IPS-NIHi11 (cell line): ENCODE measurements at places on chromosomes 2 and 18.

DNA sequence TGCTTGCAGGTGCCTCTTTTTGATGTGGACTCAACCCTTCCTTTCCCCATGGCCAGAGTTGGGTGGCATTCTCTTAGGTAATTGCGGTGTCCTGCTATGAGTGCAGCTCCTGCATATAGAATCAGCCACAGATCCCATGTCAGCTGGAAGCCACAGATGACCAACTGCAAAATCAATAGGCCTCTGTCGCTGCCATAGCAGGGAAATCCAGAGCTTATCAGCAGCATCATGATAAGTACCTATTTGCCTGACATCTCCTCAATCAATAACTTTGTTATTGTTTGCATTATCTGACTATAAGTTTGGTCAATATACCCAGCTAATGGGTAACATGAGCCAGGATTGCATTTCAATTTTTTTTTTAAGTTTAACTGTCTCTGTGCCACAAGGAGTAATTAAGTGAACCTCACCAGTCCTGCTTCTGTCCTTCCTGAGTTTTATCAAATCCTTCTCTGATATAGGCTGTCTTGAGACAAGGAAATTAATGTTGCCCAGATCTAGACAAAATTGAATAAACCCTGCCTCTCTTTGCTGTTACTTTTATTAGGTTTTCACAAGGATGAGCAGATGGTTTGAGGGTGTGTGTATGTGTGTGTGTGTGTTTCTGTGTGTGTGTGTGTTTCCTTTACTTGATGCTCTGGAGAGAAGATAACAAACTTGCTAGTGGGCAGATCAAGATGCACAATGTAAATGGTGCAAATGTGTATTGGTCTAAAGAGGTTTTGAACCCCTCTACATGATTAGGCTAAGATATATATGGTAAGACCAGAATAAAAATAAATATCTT, 59.6 kb upstream of the CREB1 start:
- no peak for DNase-seq

- no peak for DNase-seq
These were observed 736.6 kb downstream of the CBLN2 start for GRCh38 chr18:71807586-71807985.

DNA sequence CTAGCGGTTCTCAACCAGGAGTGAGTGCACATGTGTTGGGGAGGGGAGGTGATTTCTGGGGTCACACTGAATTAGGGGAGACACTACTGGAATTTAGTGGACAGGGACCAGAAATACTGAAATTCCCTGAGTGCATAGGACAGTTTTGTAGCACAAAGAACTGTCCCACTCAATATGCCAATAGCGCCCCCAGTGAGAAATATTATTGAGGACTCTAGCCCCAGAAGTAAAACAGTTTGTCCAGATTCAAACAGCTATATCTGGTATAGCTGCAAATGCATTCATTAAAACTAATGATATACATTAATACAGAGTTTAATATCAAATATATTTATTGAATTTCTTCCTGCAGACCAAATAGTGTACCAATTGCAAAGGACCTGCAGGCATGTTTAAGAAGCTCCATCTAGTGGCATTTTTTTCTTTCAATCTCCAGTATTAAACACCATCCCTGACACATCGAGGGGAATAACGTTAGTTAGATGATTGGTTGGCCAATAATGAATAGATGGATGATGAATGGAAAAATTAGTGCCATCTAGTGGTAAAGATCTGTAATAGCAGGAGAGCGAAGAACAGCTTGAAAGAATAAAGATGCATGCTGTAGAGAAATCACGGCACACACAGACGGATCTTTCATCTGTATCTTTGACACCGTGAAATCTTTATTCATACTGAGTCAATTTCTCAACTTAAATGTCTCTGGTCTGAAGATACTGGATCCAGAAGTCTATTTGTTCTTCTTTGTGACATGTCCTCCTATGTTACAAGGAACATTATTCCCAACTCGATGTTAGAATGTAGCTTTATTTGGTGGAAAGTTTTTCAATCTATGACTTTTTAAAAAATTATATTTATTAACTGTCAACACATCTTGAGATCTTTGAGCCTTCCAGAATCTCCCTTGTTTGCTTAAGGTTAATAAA, 62.5 kb downstream of the DHRS9 start:
- DNase-seq, result peak; percentile 66

DNA sequence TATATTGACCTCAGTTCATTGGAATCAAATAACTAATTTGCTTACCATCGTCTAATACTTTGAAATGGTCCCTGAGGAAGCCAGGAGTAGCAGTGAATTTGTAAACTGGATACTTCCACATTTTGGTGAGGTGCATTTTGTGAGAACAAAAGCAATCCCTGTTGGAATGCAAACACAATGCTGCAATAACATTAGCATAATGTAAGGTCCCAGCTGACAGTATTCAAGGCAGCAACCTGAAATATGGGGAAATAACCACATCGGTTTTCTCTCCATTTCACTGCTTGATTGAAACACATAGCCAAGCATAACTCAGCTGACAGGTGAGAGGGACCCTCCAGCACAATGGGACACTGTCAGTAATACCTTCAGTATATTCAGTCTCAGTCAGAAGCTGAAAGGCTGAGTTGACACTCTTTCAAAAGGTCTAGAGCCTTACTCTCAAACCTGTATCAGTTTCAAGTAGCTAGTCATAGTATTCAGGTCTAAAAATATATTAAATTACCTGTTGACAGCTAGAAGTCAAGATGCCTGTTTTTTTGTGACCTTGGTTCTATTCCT, 1311.9 kb upstream of the NRXN1 start:
- no peak for DNase-seq

DNA sequence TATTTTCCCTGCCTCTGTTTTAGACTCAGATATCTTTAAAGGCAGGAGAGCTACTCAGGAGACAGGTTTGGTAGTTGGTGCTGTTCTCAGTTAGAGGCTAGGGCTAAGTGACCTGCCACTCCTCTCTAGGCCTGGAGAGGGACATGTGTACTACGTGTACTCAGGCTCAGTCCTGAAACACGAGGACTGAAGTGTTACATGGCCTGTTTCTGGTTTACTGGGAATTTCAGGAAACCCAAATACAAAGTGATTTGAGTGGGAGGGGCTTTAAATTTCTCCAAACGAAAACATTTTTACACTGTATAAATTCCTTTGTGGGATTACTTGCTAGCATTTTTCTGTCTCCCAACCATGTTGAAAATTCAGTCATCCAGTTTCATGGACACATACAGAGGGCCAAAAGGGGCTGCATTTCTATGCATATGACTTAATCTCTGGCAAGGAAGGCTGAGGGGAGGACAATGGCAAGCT, 343.3 kb downstream of the CYP26B1 start:
- no peak for DNase-seq

GRCh38 chr2:216918088-216918680, 58.3 kb upstream of the TNP1 start:
- DNase-seq, result no peak

DNA sequence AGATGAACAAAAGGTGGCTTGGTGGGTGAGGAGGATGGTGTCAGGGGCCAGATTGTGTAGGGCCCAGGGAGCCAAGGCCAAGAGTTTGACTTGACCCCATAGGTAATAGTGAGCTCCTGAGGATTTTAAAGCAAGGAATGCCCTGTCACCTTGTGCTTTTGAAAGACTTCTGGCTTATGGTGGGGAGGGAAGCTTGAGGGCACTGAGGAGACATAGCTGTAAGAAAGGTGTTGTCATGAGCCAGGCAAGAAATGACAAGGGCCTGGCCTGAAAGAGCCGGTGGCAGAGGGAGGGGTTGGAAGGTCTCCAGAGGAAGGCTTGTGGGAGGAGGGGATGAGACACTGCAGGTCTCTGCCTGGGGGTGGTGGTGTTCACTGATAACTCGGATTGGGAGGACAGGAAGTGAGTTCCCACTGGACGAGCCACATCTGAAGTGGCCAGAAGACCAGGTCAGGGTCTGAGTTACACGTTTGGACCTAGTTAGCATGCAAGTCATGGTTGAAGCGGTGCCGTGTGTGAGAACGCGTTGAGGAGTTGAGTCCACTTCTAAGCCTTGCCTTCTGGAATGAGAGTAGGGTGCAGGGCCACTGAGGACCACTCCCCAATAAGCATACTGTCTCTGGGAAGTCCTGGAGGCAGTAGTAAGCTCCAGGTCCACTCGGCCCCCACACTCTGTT, 64.3 kb downstream of the TET3 start:
- DNase-seq, result no peak

DNA sequence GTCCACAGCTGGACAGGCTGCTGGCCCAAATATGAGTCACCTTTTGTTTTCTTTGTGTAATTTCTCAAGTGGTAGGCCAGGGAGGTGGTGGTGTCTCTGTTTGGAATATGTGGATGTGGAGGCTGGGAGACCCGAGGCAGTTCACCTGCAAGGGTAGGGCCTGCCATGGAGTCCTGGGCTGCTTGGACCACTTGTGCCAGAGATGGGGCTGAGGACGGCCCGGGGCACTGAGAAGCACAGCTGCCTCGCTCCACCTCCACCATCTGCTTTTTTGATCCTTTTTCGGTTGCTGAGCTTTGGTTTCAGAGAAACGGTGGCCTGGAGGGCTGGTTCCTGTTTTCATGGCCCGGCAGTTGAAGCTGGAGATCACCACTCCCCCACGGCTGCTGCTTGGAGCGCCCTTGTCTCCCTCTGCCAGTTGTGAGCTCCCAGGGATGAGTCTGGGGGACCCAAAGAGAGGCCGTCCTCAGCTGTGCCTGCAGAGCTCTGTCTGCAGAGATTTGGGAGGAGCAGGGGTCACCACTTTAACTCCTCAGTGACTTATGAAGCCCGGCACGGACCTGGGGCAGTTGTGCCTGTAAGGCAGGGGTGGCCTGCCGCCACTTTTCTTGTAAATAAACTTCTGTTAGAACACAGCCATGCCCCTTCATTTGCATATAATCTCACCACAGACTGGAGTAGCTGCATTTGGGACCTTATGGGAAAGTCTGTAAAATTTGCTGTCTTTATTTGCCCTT, 67.6 kb upstream of the MCFD2 start:
- no peak for DNase-seq

DNA sequence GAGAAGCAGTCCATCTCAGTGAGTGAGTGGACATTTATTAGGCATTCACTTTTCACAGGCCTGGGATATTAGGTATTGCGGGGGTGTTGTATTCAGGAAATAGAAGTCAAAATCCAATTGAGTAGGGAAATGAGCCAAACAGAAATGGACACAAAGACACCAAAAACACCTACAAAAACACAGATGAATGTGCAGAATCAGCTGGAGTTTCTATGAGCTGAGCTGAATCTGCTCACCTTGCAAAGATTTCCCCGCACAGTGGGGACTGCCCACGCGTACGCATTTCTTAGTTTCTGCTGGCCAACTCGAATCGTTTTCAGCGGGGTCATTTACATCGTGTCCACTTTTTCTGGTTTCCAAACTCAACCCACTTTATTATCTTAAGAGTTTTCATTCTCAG, 160.0 kb downstream of the BCL2 start:
- no peak for DNase-seq

DNA sequence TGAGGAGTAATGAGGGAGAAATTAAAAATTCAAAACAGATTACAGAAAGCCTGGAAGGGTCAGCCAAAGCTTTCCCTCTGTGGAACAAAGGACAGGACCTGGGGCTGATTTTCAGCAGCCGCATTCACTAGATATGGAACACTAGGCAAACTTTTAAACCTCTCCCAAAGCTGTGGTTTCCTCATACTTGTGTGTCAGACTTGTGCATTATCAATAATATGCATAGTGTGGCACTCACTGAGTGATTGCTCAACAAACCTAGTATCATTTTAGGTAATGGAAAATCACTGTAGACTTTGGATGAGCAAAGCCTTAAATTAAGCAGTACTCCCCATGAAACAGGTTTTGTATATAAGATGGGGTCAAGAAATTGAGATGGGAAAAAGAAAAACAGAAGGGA, 26.3 kb upstream of the IKZF2 start:
- DNase-seq, result no peak

DNA sequence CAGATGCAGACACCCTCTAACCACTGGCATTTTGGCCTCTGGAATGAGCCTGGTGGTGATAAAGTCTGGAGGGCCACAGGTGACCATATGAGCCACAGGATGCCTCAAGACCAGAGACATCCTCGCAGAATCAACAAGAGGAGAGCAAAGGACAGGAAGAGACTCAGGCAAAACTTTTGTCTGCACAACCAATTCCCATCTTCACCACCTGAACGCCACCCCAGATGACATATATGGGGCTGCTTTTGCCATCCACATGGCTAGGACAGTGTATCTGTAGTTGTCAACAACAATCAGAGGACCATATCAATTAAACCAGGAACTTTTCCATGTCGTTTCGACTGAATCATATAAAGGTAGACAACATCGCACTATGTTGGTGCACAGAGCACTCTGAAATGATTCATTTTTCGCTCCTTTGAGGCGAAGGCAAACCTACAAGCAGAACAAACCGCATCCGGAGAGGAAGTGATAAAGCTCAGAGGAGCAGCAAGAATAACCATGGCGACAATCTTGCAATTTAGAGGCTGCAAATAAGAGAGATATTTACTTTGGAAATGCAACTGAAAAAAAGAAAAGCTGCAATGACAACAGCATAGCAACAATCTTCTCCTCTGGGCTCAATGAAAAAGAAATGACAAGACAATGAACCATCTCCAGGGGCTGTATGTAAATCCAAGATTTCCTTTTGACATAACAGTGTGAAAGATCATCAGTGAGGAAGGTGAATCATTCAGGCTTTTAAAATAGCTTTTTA, 204.5 kb downstream of the ARL4C start:
- no peak for DNase-seq

DNA sequence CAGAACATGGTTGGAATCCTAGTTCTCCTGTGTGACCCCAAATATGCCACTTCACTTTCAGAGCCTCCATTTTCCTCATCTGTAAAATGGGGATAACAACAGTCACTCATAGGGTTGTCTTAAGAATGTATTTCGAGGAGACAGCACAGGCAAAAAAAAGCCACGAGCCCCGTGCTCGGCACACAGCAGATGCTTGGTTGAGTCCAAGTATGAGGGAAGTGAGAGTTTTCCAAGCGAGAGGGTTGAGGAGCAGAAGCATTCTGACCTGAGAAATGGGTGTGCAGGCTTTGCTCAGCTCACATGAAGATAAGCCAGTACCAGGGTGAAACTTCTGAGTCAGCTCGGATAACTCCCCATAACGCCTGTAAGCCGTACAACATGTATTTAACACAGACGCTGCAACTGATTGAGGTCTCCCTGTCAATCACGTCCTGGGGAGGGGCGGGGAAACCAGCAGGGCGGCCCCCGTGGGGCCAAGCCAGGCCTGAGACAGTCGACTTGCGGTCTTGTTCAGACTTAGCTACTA, 23.0 kb upstream of the ODC1 start:
- DNase-seq, result peak; percentile 53

DNA sequence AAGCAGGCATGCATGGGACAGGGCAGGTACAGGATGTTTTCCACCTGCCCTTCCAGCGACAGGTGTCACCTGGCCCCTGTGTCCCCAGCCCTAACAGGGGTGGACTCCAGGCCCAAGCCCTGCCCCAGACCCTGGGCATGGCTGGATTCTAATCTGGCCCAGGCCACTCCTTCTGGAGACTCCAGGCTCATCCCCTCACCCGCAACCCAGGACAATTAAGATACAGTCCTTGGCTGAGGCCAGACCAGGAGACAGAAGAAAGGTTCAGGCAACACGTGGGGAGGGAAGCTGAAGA, 9.5 kb downstream of the BIN1 start:
- DNase-seq, result no peak
